Germinal center (tissue), 1 donor: ENCODE measurements at places on chromosomes 7 and 10.

DNA sequence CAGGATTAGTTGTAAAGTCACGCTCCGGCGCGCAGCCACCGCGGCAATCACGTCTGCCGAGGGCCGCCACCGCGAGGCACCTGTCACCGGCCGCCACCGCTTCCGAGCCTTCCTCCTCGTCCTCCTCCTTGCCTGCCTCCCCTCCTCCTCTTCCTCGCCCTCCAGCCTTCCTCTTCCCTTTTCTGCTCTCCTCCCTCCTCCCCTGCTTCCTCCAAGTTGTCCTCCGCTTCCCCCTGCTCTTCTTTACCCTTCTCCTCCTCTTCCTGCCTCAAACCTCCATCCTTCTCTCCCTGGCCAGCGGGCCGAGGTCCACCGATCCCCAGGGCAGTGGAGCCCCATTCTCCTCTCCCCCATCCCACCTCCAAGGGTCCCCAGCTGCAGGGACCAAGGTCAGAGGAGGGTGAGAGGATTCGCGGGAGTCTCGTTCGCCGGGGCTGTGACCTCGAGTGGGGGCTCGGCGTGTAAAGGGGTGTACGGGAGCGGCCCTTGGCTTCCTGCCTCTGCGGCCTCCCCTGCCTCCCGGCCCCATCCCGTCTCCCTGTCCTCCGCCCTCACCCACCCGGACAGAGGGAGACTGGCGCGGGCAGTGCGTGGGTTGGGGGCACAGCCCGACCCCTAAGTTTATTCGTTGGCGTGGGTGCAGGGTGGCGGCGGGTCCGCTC, 89.5 kb upstream of the PAX2 start:
- DNase-seq: no peak

DNA sequence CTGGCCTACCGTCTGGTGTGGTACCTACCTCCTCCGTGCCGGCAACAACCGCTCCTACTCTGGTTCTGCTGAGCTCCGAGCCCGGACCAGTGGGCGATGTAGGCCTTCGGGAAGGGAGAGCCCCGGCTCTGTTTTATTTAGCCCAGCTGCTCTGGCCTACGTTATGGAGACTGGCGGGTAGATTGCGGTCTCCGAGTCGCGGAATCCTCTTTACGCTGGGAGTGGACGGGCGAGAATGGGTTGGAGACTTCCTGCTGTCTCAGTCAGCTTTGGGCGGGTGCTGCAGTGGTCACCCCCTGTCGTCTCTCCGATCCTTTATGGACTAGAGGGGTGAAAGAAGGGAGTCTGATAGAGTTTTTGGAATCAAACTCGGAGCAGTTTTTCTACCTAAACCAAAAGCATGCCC, 406 bp downstream of the CBLL1 start:
- no peak for DNase-seq

- no peak for DNase-seq
These were observed 28.5 kb downstream of the ZMIZ1 start for GRCh38 chr10:79097021-79097872.

GRCh38 chr10:7301006-7301778, 109.6 kb downstream of the SFMBT2 start:
- no peak for DNase-seq

DNA sequence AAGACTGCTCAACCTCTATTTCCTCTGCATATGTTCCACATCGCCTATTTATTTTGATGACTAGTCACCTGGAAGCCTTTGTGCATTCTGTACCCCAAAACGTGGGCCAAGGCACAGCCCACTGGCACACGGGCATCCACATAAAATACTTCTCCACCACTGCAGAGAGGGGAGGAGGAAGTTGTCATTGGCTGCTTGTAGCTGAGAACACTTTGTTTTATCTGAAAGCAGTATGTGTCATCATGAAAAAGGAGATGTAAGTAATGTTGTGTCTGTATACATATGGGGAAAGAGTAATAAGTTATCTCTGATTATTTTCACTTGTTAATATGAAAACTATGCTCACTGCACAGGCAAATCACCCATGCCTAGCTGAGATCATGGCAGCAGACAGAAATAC, 48.2 kb upstream of the AMPH start:
- DNase-seq: no peak

- DNase-seq: no peak
These were observed 476.0 kb upstream of the MKI67 start for GRCh38 chr10:128602183-128602582.
